ENCODE measurements at places on chromosomes 1 and 21.

GRCh38 chr1:9589719-9590157, 1.0 kb downstream of the TMEM201 start:
- DNase-seq = no peak

DNA sequence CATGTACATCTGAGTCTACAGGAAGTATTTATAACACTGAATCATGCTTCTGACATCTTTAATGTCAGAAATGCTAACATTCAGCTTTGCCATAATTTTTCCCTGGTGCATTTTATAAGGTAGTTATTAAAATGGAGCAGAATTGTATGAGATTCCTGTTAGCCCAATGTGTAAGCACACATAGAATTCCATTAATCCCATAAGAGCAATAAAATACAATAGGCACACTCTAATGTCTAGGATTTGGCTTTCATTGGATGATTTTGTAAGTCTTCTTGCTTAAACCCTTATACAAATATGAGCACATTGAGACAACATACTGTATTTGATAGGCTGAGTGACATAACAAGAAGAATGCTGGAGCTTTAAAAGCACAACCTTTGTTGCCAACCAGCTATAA, 256.4 kb downstream of the HMCN1 start:
- no peak for DNase-seq

DNA sequence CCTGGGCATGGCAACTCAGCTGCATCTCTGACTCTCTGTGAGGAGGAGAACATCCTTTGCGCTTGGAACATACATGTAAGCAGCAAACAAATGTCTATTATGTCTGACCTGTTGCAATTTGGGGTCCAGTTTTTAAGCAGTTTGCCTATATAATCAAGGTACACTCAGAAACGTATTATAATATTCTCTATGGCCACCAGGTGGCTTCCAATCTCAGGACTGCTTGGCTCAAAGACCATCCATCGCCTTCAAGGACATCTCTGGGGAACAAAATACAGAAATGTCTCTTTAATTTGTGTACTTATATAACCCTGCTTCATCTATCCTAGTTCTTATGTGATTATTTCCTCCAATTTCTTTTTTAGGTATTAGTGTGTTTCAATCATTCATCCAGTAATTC, 227.2 kb downstream of the OLFM3 start:
- peak; percentile 5 for DNase-seq

- DNase-seq = peak; percentile 39
These were observed 1.5 kb downstream of the RPS6KA1 start for GRCh38 chr1:26530895-26531598.

DNA sequence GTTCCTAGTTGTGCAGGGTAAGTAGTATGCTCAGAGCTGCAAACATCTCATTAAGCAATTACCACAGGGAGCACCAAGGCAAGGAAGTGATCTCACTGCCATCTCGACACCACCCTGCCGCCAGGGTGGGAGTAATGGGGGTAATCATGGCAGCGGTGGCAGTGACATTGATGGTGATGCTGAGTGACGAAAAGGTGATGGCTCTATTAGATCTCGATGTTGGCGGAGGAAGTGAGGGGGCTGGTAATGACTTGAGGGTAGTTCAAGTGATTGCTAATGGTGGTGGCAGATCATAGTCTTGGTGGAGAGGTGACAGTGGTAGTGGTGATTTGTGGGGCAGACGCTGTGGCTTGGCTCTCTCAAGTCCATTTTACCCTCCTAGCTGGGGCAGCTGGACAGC, 25.4 kb upstream of the TENT5B start:
- no peak for DNase-seq

- no peak for DNase-seq
These were observed 3.7 kb downstream of the IBA57 start for GRCh38 chr1:228169345-228169744.

DNA sequence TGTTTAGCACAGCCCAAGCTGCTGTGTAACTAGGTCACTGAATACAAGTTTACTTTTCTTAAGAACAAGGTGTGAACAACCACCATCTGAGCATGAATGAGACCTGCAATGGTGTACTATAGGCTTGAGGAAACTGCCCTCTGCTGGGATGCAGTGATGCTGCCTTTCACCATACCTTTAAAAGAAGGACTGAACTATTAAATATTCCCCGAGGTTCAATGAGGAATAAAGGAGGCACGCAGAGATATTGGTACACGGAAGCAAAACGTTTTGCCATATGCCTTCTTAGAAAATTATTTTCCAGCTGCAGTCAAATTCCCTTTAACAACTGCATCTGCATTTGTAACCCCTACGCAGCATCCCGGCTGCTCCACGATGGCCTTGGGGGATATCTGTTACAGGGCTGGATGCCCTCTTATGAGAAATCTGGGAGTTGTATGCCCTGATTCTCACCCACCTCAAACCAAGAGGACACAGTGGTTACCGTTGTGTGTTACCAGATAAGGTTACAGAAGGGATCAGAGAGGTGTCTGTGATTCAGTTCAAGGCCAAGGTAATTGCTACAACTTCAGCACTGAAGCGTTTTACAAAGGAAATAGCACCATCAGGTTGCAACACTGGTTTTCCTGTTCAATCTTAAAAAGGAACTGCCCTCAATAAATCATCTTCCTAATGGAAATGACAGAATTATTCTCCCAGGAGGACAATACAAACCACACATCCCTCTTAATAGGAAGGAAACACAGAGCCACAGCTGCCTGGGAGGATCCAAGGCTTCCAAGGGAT, 470.5 kb downstream of the LTN1 start:
- no peak for DNase-seq

GRCh38 chr1:81670286-81670685, 130.4 kb upstream of the ADGRL2 start:
- no peak for DNase-seq

DNA sequence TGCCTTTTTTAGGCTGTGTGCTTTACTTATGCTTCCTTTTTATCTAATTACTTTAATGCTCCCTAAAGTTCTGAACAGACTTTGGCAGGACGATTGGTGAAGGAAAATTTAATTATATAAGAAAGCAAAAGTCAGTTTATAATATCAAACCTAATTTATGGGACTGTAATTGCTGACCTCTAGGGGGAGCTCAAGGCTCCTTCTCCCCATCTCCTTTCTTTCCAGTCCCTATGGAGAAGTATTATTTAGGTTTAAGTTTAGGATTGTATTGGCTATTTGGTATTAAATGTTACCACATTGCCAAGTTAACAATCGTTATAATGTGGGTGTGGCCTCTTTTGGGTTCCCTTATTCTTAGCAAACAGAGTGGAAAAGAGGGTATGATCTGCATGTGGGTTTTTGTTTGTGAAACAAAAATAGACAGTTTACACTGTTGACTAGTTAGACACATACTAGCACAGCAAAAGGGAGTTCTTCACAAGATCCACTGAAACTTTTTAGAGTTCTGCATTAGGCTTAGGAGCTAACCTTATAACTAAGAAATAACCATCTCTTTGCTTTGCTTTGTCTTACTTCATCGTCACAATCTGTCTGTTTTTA, 48.2 kb upstream of the TNFSF4 start:
- DNase-seq = peak; percentile 86

DNA sequence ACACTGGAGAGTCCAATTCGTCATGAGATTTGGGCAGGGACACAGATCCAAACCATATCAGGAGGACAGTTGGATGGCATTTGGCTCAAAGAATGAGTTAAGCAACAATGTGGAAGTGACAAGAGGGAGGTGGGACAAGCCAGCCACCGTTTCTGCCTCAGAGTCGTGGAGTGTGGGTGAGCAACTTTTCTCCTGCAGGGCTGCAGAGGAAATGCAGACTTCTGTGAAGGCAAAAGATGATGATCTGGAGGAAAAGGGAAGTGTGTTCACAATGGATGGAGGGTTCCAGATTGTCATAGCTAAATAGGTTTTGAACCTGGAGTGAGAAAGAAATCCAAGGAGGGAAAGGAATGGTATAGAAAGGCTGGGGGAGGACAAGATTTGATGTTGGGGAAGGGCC, 16.4 kb upstream of the KANK4 start:
- no peak for DNase-seq

- DNase-seq = no peak
These were observed 6.5 kb downstream of the CDK18 start for GRCh38 chr1:205510951-205511330.

- no peak for DNase-seq
These were observed 122.6 kb downstream of the GRIK3 start for GRCh38 chr1:36911561-36912364.

- no peak for DNase-seq
These were observed 206.3 kb downstream of the OMA1 start for GRCh38 chr1:58340185-58340584.

DNA sequence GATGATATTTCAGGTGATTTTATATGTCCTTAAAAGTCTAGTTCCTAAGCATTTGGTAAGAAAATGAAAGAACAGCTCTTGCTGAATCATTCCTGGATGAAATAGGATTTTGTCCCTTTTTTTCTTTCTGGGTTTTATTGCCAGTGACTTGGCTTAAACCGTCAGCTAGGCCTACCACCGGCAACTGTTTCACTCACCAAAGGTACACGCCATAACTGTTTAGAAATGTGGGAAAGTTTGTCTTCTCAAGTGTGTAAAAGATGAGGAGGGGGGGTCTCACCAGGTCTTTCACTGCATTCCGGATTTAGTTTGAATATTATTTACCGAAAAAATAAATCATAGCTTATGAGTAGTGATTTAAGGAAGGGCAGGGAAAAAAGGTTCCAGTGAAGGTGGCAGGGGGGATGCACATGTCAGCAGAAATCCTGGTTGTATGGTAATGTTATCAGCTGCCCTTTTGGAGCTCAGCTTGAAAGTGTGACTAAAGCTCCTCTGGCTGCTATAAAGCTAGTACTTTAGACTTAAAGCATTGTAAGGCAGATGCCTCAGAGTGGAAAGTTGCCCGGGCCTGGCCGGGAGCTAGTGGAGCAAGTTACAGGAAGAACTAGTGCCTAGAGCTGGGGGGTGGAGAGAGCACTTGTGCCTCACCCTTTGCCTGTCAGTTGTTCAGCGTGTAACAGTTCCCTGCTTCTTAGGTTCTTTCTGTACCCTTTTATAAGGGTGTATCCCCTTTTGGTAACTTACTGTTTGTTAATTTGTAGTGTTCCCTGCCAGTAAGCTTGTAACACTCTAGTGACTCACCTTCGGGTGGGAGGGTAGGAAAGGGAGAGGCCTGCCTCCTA, 3.1 kb downstream of the ATP1A1 start:
- DNase-seq = peak; percentile 25

DNA sequence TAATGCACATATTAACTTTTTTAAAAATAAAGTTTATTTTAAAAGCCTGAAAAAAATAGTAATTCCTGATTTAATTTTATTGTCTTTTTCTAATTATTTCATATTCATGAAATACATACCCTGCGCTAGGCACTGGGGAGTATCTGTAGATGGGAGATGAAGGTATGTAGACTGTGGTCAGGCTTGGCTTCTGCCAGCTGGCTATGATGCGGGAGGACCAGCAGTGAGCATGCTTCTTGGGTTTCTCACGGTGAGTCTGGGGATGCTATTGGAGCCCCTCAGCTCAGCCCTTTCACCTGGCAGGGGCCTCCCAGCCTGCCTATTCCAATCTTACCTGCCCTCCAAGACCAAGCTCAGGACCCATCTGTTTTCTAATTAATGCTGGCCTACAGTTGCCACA, 138.4 kb downstream of the NOS1AP start:
- no peak for DNase-seq

GRCh38 chr1:208271236-208271635, 27.1 kb upstream of the PLXNA2 start:
- peak; percentile 5 for DNase-seq

GRCh38 chr1:12433323-12434053, 184.5 kb downstream of the DHRS3 start:
- no peak for DNase-seq

DNA sequence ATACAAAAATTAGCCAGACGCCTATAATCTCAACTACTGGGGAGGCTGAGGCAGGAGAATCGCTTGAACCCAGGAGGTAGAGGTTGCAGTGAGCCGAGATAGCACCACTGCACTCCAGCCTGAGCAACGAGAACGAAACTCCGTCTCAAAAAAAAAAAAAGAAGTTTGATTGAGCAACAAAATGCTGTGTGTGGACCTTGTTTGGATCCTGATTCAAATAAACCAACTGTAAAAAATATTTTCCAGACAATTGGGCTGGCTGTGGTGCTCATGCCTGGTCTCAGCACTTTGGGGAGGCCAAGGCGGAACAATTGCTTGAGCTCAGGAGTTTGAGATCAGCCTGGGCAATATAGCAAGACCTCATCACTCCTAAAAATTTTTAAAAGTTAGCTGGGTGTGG, 16.8 kb downstream of the PTAFR start:
- no peak for DNase-seq

DNA sequence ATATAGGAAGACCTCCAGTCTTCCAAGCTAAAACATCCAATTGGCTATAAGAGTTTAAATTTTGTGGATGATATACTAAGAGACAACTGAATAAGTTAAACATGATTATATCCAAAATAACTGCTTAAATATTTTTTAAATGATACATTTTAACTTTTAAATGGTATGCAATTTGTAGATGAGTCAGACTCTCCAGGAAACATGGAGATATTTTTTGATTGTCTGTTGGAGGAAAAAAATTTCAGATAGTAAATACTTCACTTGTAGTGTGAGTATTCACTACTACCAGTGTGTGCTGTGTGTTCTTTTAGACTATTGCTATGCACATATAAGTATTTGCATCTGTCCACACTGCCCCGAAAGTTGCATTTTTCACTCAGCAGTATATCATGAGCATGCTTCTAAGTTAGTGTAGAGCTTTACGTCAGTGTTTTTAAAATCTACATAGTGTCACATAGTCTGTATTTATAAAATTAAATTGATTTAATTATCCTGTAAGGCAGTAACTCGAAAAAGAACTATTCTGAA, 91.1 kb downstream of the USP25 start:
- DNase-seq = no peak
